ENCODE measurements at places on chromosomes 1 and 21. TPM values are rescaled to one million over a fixed set of nuclear protein-coding genes. Genes with fewer than 3 reads are reported as not detected.

DNA sequence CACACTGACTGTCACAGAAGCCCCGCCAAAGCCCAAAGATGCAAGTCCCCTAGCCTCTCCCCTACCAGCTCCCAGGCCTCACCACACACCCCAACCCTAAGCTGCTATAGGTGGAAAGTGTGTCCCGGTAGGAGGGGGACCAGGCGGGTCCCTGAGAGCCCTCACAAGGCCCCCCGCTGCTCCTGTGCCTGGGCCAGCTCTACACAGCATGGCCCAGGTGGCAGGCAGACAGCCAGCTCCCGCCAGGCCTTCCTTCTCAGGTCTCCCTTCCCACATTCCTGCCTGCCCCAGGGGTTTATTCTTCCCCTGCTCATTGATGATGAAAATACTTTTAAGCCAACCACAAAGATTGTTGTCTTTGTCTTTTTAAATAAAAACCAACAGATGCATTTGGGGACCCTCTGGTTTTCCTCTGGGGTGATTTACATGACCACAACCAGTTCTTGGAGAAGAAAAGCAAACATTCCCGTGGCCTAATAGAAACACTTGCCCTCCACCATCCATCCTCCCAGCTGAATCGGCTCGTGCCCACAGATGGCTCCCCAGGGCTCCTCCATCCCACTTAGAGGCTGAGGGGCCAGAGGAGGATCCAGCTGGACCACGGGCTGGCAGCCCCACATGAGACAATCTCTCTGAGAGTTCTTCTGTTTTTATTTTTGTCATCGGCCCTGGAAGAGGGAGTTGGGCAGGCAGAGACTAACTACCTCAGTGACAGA, 93.1 kb downstream of the DMRTB1 start:
- DNase-seq = no peak
- H3K27ac ChIP-seq = no peak overlapping the region
- no peaks in the 10 kb centered on the region for H3K36me3 ChIP-seq
- H3K4me3 ChIP-seq = no peak overlapping the region
- H3K4me1 ChIP-seq = no peaks in the 10 kb centered on the region

GRCh38 chr1:223657978-223658377, 7.5 kb downstream of the CAPN8 start:
- H3K36me3 ChIP-seq = no peaks in the 10 kb centered on the region
- peaks cover 4% of the 10 kb centered on the region for H3K4me1 ChIP-seq
- DNase-seq = no peak
- H3K27me3 ChIP-seq = peaks cover 8% of the 10 kb centered on the region
- no peak overlapping the region for H3K4me3 ChIP-seq

- peaks cover 4% of the 10 kb centered on the region for H3K27me3 ChIP-seq
- no peak overlapping the region for H3K4me3 ChIP-seq
- peaks cover 2% of the 10 kb centered on the region for H3K4me1 ChIP-seq
- DNase-seq = no peak
Observed at GRCh38 chr1:7810395-7810794, 26.3 kb downstream of the PER3 start.

DNA sequence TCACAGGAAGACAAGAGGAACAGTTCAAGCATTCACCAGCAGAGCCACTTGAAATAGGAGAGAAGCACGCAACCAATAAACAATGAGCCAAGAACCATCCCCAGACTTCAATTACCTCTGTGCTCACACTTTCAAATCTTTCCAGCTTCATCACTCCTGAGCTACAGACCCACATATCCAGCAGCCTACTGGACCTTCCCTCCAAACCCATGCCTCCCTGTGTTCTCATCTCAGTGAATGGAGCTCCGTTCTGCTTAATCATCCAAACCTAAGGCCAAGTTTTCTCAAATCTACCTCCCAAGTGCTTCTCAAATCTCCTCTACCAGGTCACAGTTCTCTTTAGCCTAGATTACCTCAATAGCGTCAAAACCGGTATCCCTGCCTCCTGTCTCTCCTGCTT, 3.7 kb downstream of the PEF1 start:
- no peak overlapping the region for H3K27ac ChIP-seq
- DNase-seq = no peak
- H3K4me1 ChIP-seq = peaks cover 18% of the 10 kb centered on the region
- H3K27me3 ChIP-seq = no peaks in the 10 kb centered on the region
- H3K4me3 ChIP-seq = no peak overlapping the region
- peaks cover 3% of the 10 kb centered on the region for H3K36me3 ChIP-seq

GRCh38 chr1:60848583-60849188, 233.7 kb upstream of the NFIA start:
- no peaks in the 10 kb centered on the region for H3K36me3 ChIP-seq
- H3K4me3 ChIP-seq = no peak overlapping the region
- DNase-seq = no peak

The GIPC2 gene
- 0.09 TPM for total RNA-seq

The SPRR2G gene
- not detected for total RNA-seq

The AIDA gene
- 41.9 TPM for total RNA-seq

All from activated T-helper 2 cell treated with anti-CD3 and anti-CD28 coated beads, Interferon-gamma antibody, Interleukin-2, Interleukin-4, amounts not matched to agents 10 μg/mL and 5 μg/mL and 100 μg/mL, durations not matched to agents 14 hours and 24 hours and 36 hours (primary cell).